CD4-positive, alpha-beta T cell treated with Interleukin-6 at 100 ng/mL for 8 hours (primary cell): ENCODE measurements at places on chromosomes 1 and 21.

DNA sequence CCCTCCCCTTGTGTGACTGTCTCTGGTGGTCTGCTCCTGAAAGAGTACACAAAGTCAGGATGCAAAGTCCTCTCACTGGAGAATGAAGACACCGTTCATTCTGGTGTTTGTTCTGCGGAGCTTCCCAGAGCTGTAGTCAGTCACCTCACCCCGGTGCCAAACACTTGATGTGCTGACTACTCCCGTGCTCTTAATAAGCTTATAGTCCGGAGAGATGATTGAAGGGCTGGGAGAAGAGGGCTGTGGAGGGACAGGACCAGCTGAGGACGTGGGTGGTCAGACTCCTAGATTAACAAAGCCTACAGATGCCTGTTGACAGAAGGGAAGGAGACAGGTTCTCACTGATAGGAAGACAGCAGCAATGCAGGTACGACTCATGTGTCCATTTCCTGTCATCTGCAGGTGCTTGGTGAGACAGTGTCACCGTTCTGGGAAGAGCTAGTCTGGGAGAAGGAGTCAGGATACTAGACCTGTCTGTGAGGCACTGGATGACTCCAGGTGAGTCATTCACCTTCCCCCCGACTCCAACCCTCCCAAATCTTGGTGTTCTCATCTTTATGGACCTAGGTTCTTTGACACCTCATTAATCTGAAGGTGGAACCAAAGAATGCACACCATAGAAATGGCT is 40.4 kb upstream of the LRRN2 start:
- DNase-seq, result no peak

- DNase-seq, result no peak
These were observed 3.7 kb downstream of the PADI6 start for GRCh38 chr1:17375651-17376050.

DNA sequence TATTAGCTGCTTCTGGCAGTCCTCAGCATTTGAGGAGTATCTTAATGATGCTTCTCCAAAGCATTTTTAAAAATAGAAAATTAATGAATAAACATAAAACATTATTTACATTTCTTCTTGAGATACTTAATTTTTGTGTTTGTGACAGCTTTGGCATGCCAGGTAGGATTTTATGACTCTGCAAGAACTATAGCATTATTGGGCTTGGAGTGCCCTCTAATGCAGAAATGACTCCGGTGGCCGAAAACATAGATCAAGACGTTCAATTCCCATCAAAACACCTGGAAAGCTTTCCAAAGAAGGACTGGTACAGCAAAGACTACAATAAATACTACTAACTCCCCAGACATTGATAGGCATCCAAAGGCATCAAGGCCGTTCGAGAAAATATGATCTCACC is 366.4 kb upstream of the CXADR start:
- no peak for DNase-seq

GRCh38 chr1:198295225-198295624 is 138.4 kb downstream of the NEK7 start:
- DNase-seq, result no peak

DNA sequence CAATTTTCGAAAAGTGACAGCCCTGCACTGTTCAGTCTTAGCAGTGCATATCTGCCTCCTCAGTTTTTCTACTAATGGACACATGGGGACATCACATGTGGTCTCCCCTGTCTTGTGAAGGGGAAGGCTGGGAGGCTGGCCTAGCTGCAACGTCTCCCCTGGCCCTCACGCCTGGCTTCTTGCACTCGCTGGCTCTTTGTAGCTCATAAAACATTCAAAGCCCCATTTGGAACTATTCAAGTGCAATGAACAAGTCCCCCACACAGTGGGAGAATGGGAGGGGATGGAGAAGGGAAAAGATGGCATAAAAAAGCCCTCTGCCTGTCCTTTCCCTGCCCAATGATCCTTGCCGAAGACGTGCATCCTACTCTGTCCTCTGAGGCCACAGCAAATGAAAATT is 73.6 kb downstream of the PGBD5 start:
- DNase-seq, result no peak

DNA sequence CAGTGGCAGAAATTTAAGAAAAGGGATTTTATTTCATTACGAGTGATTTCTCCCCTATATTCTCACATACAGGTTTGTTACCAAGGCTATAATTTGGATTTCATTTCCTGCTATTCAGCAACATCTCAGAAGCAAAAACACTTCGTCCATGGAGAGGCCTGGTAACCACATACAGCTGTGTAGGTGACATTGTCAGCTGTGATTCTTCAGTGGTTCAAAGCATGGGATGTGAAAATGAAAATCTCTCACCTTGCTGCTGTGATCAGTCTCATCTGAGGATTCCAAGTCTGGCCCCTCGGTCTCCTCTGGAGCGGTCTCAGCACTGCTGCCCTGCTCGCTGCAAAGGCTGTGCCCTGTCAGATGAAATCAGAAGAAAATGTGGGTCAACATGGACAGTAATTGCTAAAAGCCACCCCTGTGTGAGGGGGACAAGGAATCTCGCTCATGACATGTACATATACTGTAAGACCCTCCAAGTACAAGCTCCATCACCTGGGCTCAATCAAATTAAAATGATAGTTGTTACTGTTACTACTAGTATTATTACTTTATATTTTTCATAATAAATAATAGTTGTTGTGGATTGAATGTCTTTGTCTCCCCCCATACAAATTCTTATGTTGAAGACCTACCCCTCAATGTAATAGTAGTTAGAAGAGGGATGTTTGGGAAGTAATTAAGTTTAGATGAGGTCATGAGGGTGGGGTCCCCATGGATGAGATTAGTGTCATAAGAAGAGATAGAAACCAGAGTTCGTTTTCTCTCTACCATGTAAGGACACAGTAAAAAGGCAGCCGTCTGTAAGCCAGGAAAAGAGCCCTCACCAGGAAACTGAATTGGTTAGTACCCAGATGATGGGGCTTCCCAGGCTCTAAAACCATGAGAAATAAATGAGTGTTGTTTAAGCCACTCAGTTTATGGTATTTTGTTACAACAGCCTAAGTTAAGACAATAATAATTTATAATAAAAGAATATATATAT is 126.7 kb upstream of the KRTAP19-8 start:
- DNase-seq, result no peak

DNA sequence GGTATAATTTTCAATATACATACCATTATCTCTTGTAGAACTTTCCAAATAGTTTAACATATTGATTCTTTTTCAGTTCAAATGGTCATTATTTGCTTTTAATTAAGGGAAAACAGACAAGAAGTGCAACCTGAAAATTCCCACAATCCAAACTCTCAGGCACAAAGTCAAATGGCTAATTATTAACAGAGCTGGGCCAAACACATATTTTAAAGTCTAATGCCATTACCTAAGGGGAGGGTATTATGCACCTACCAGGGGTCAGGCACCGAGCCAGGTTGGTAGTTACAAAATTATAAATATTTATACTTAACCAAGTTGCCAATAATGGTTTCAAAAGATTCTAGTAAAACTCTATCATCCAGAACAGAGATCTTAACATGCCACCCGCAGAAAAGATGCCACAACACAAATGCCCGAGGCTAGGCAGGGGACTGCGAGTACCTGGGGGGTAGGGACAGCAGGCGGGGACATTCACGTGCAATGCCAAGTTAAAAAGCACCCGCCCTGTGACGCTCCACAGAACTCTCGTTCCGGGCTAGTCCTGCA is 15.0 kb downstream of the LBR start:
- no peak for DNase-seq

DNA sequence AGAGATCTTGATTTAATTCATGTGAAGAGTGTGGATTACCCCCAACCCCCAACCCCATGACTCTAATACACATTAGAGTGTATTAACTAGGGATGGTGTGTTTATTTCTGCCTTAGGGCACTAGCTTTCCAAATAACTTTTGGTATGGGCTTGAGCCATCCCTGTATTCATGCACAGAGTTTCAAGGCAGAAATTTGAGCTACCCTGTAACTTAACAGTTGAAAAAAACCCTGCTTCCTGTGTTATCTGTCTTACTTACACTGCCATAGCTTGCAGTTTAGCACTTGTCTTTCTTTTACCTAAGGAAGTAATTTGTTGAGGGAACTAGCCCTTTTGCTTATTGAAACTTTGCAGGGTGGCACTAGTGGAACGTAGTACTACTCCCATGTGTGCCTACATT is 6.3 kb downstream of the SRSF11 start:
- no peak for DNase-seq

DNA sequence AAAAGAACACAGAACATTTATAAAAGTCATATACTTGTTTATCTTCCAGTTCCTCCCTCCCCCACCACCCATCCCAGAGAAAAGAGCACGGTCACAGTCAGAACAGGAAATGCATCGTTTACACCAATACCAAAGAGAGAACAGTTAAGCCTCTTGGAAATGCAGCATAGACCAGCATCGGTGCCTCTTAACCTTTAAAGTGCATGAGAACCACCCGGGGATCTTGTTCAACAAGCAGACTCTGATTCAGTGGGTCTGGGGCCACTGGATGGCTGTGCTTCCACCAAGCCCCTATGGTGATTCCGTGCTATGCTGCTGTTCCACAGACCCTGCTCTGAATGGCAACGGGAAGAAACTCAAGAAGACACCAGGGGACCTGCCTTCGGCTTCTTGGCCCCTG is 19.2 kb downstream of the FAM89A start:
- no peak for DNase-seq

DNA sequence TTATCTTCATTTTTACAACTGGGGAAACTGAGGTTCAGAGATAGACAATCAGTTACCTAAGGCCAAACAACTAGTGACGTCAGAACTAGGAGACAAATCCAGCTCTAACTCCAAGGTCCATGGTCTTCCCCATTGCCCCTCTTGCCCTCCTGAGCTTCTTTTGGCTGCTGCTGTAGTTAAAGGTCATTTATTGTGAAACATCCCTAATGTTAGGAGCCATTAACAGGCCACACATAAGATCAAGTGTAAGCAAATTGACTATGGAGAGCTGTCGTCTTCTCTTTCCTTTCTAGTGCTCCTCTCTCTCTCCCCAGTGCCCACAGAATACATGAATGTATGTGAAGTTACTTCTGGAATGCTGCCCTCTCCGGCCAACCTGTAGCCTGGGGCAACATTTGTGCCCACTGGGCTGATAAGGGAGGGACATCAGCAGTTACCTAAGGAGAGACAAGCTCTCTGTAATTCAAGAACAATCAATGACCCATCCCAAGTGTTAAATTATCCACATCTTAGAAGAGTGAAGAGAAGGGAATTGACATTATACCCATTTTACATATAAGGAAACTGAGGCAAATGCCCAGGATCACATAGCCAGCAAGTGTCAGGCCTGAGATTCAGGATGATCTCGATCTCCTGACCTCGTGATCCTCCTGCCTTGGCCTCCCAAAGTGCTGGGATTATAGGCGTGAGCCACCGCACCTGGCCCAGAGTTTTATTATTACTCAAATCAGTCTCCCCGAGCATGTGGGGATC is 40.1 kb downstream of the PTAFR start:
- DNase-seq, result no peak
